ENCODE measurements at places on chromosomes 2 and 18. TPM values are rescaled to one million over a fixed set of nuclear protein-coding genes. Genes with fewer than 3 reads are reported as not detected.

ST8SIA3 gene
- total RNA-seq, result not detected

BMP10 gene
- total RNA-seq, result not detected

GNAL gene
- 0.38 TPM for total RNA-seq

GRCh38 chr2:216770050-216770449, 74.7 kb upstream of the IGFBP5 start:
- no peak overlapping the region for H3K27ac ChIP-seq
- no peak for DNase-seq
- no peak overlapping the region for H3K4me3 ChIP-seq

EML6 gene
- 2.3 TPM for total RNA-seq

DNA sequence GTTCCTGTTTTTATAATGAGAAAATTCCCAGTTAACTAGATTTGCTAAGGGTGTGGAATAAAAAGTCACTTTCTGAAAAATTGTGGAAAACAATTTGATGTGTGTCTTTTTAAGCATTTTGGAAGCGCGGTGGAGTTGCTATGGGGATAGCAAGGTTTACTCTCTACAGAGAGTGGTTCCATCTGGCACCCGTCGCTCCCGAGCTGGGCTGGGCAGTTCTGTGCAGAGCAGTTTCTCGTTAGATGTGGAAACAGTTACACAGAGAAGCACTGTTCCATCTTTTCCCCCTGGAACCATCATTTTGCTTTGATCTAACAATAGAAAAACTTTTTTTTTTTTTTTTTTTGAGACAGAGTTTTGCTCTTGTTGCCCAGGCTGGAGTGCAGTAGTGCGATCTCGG, 17.4 kb downstream of the LDLRAD4 start:
- no peak overlapping the region for H3K27ac ChIP-seq
- H3K4me3 ChIP-seq, result no peak overlapping the region
- no peaks in the 10 kb centered on the region for H3K27me3 ChIP-seq
- no peak for DNase-seq

AP1S3 gene
- total RNA-seq, result 15.4 TPM

DNA sequence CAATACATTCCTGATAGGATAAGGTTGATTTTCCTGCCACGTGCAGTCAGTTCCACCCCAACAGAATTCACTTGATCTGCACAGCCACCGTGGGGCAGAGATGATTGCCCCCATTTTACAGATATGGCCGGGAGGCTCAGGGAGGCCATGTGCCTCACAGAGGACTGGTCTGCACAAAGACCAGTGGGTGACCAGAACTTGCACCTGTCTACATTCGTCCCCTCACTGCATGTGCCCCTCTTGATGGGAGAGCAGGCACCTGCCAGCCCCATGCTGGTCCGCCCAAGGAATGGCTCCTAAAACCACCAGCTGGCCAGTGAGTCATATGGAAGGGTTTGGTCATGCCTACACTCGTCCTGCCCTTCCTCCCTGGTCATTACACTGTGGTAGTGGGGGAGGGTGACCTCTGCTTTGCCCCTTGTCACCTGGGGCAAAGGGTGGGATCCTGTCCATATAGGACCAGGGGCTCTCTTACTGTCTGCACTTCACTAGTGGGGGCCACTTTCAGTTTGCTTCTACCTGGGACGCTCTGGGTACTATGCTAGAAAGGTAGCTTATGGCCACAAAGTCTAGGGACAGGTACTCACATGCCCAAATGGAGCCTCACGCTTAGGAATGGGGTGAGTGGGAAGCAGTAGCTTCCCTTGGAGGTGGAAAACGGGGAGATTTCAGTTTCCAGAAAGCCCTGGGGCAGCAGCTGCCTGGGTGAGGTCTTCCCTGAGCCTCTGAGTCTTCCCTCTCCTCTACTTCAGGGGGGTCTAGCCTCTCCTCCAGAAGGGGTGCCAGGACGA, 14.7 kb downstream of the RRM2 start:
- peaks cover 12% of the 10 kb centered on the region for H3K4me1 ChIP-seq
- H3K27me3 ChIP-seq, result no peaks in the 10 kb centered on the region
- H3K36me3 ChIP-seq, result no peaks in the 10 kb centered on the region
- DNase-seq, result no peak

Data from CD8-positive, alpha-beta memory T cell (primary cell).